ENCODE measurements at places on chromosomes 11 and 22.

DNA sequence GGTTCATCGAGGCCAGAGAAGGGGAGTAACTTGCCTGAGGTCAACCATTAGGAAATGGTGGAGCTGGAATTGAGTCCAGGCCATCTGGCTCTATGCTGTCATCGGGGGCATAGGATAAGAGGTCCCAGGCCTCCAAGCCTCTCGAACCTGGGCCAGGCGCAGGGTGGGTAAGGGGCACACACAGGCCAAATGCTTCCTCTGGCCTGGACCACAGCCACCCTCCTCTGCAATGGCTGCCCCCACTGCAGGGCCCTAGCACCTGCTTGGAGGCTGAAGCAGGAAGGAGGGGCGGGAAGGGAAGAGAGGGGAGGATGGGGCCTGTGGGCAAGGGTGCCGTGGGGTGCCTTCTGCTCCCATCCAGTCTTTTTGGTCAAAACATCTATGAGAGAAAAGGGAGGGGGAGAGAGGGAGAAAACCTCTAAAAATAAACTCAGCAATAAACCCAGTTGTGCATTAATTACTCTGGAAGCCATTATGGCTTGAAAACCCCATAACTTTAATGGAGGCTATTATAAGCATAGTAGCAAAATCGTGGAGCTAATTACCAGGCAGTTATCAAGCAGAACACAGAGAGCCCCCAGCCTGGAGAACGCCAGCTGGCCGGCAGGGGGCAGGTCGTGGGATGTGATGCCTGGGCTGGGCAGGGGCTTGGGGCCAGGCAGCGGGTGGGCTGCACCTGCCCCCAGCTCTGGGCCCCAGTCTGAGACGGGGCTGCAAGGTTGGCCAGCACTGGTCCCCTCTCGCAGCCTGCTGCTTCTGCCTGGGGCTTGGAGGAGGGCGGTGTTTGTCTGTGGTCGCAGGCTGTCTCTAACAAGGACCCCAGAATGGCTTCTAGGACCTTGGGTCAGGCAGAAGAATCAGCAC lies 21.1 kb downstream of the B3GAT1 start:
- no peak for DNase-seq

- no peak for DNase-seq
These were observed at the start of gene APOL3 for GRCh38 chr22:36160499-36160942. Gene APOL3 (minus strand): TSS chr22:36160755. CDS start chr22:36149055, 11,700 bp downstream.

DNA sequence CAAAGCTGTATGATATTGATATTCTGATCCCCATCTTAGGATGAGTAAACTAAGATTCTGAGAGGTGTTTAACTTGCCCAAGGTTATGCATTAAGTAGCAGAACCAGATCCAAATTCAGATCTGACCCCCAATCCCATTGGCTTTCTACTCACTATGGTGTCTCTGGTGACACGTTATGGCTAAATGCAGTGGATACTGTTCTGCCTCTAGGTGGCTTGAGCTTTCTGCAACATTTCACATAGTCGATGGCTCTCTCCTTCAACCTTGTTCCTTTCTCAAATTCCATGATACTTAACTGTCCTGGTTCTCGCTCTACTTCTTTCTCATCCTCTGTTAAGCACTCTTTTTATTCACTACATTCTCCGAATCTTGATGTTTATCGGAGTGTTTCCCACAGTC lies 9.4 kb downstream of the C11orf97 start:
- DNase-seq, result no peak

DNA sequence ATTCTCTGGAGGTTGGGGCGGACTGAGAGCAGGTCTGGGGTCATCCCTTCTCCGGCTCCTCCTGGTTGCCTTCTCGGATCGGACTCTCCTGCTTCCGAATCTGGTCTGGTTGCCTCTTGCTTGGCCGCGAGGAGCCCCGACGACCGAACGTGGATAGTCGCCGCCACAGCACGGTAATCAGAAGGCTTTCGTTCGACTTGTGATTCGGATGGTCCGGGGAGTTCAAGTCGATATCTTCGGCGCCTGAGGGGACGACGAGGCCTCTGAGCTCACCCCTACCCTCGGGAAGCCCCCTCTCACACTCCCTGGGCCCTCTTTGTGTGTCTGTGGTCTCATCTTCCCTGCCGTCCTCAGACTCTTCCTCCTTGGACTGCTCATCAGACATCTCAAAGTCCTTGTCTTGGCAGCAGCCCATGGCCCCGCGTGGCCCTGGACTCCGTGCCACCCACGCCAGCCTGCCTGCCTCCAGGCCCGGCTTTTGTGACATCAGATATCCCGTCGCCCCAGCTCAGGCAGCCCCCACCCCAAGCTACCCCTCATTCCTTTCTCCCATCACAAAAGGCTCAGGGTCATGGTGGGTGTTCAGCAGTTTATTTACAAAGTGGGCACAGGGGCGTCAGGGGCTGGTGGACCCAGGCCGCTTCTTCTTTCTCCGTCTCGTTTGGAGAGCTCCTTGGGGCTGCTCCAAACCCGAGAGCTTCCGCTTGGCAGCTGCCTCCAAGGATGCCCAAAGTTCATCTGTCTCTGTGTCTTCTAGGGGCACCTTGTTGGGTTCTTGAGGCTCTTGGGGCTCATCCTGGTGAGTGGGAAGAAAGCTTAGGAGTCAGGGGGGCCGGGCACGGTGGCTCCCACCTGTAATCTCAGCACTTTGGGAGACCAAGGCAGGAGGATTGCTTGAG lies at the start of gene TEX54:
Gene TEX54, minus strand, starts transcription at position 506 of the 899 bp plus-strand sequence.
- no peak for DNase-seq

- DNase-seq, result no peak
These were observed 15.2 kb downstream of the RIBC2 start for GRCh38 chr22:45428391-45429385.

DNA sequence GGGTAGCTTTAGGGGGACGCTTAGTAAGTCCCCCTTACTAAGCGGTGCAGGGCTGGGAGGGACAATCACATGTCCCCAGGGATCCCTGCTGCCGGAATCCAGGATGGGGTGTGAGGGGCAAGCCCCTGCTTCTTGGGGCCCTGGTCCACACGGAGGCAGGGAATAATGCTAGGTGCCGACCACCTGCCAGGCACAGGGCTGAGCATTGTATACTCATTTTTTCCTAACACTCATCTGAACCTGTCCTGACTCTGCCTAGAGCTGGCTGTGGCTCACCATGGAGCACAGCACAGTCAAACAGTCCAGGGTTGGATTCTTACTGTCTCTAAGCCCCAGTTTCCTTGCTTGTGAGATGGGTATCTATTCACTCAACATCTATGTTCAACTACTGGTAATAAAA lies 1.4 kb upstream of the LTBP3 start:
- no peak for DNase-seq

- no peak for DNase-seq
These were observed 13.8 kb upstream of the MIAT start for GRCh38 chr22:26643418-26644100.

GRCh38 chr11:26510164-26510563 lies 61.9 kb downstream of the MUC15 start:
- DNase-seq, result no peak

DNA sequence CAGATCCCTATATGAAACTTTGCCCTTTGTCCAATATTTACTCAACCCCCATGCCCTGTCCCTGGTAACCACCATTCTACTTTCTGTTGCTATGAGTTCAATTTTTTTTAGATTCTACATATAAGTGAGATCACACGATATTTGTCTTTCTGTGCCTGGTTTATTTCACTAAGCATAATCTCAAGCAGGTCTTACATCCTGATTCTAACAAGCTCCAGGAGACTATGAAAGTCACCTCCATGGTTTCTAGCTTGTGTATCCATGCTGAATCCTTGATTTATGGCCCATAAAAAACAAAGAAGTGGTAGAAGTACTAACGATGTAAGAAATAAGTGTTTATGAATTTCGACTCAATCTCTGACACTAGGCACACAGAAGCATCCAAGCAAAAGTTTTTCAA lies 68.0 kb downstream of the OR5AK2 start:
- no peak for DNase-seq
